ENCODE measurements at places on chromosomes 6 and 20.

- DNase-seq = no peak
Observed at GRCh38 chr6:84442208-84442607, 214.8 kb upstream of the CEP162 start.

DNA sequence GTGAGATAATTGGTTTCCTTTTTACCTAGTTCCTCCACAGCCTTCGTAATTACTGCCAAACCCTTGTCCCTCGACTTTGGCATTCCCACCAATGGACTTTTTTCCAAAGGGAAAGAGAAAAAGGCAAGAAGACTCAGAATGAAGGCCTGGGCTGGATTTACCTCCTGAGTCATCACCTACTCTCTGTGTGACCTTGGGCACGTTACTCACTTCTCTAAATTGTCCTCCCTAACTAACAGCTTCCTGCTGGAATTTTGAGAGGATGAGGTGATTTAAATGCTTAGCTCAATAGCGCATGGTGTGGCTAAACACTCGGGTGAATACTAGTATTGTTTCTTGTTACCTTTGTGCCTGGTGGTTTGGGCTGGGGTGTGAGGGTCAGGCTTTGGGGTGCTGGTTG, 146.6 kb downstream of the DHX35 start:
- no peak for DNase-seq

DNA sequence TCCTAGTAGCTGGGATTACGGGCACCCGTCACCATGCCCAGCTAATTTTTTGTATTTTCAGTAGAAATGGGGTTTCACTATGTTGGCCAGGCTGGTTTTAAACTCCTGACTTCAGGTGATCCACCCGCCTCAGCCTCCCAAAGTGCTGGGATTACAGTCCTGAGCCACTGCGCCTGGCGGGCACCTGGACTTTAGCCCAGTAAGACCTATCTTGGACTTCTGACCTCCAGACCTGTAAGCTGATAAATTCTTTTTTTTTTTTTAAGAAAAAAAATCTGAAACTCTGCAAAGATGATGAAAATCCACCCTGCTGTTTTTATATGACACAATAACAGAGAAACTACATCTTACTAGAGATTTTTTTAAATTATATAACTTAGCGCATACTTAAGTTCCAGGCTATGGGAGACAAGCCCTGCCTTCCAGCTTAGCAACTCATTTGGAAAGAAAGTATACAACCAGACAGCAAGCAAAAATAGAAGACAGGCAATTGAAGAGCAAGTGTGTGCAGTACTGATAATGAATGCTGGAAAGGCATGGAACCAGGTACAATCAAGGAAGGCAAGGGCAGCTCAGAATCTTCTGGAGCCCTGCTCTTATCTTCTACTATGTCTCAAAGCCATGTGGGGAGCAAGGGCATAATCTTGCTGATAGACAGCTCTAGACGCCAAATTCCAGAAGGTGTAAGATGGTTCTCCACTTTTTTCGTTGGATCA, 104.2 kb downstream of the CD83 start:
- DNase-seq = no peak

DNA sequence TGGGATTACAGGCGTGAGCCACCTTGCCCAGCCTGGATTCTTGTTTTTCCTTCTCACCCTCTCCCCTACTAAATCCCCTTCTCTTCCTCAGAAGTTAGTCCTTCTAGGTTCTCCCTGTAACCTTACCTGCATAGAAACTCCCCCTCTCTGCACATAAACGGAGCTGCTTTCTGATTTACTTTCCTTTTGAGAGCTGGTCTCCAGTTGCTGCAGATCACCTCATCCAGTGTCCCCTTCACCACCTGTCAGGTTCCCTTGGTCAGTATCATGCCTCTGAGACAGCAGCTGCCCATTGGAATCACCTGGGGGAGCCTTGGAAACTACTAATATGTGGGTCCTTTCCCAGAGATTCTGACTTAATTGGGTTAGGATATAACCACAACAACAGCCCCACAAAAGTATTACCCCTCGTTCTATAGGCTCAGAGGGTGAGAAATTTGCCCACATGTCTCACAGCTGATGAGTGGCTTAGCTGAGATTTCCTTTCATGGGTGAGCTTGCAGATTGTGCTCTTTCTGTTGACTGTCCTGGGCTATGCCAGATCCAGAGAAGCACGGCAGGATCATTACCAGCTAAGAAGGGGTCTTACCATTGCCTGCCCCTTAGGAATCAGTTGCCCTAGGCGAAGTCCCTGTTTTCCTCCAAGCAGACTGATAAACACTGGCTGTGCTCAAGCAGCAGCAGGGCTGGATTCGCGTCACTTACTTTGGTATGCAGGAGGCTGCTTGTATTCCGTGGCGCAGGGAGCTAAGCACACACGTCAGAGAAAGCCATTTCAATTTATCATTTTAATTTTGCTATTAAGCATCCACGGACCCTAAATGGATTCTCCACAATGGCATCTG, 51.3 kb downstream of the AKAP12 start:
- DNase-seq = no peak

DNA sequence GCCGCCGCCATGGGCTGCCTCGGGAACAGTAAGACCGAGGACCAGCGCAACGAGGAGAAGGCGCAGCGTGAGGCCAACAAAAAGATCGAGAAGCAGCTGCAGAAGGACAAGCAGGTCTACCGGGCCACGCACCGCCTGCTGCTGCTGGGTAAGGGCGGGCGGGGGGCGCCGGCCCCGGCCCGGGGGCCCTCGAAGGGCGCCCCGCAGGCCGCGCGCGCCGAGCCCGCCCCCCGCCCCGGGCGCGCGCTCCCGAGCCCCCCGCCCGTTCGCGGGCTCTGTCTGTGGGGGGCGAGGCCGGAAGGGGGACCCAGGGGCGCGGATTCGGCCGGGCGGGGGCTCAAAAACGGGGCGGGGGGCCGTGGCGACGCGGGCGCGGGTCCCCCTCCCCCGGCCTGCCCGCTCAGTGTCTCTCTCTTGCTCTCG, 39.2 kb downstream of the GNAS start:
- no peak for DNase-seq

GRCh38 chr20:52244702-52245101, 53.1 kb upstream of the ZFP64 start:
- DNase-seq = no peak

All from activated naive CD4-positive, alpha-beta T cell (primary cell).